ENCODE measurements at places on chromosomes 6 and 20. TPM values are rescaled to one million over a fixed set of nuclear protein-coding genes. Genes with fewer than 3 reads are reported as not detected.

GRCh38 chr6:145483191-145483996, 251.9 kb downstream of the EPM2A start:
- DNase-seq: peak; percentile 87

GRCh38 chr20:60132162-60132826, 174.1 kb downstream of the CDH26 start:
- DNase-seq: no peak

DNA sequence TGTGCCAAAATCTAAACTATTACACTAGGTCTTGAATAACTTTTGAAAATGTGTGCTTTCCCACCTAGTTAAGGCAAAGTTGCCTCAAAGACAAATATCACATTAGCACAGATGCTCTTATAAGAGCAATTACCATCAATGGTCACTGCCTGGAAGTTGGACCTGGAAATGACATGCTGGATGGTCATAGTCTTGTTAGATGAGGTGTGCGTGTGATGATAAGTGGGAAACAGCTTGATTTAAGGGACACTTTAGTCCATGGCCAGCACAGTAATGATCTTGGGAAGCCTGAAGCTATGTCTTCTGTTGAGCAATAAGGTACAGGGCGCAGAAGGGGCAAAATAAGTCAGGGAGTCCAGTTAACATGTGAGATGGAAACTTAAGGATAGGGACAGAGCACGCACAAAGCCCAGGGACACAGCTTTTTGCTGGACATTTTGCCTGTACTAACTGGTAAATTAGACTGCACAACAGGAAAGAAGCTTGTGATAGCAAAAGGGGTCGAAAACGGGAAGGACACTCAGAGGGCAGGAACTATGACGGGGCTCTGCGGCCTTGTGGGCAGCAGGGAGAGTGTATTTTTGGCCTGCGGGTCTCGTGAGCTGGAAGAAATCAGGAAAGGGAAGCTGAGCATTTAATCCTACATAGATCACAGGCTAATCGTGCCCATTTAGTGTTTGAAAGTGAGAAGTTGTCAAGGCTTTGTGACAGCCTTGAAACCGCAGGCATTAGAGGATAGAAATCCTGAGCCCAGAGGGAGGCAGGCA, 66.7 kb upstream of the BMP2 start:
- DNase-seq: no peak

GRCh38 chr20:10090588-10091166, 55.9 kb downstream of the ANKEF1 start:
- DNase-seq: peak; percentile 48

- no peak for DNase-seq
These were observed 211.4 kb downstream of the ARHGAP18 start for GRCh38 chr6:129498541-129498940.

DNA sequence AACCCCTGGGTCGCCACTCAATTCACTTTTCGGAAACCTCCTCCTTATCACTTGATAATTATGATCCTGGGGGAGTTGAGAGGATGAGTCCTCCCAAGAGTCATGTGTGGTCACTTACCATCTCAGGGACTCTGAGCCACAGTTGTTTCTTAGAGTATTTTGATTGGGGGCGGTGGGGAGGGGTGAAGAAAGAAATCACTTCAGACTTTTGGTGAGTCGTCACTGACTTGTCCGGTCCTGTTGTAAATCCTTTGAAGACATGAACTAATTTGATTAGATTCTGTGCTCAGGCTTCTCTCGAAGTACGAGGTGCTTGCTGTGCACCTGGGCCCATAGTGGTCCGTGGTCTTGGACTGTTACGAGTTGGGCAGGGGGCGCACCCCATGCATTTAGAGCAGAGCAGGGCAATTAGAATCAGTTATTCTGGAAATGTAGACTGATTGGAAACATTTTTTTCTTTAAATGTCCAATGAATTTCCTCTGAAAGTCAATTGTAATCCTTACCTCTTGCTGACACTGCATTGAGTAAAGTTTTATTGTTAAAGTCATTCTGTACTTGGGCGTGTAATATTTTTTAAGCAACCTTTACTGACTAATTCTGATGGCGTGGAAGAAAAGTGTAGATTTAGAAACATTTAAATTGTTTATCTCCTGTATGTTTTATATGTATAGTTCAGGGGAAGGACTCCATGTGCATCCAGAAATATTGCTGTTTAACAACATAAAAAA, 173.4 kb downstream of the SLC16A10 start:
- DNase-seq: no peak

The BRD2 gene
- total RNA-seq: 209 TPM

DNA sequence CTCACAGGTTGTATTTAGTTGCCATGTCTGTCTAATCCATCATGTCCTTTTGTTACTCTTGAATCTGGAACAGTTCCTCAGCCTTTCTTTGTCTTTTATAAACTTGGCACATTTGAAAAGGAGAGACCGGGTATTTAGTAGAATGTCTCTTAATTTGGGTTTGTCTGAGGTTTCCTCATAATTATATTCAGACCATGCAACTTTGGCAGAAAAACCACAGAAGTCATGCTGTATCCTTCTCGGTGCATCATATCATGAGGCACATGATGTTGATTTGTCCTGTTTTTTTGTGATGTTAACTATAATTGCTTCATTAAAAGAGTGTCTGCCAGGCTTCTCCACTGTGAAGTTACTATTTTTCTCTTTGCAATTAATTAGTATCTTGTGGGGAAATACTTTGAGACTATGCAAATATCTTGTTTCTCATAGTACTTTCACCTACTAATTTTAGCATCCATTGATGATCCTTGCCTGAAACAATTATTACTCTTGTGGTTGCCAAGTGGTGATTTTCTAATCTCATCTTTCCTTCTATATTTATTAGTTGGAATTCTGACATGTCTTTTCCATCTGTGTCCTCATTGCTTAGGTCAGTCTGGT, 837.3 kb downstream of the DHX35 start:
- DNase-seq: no peak

- no peak for DNase-seq
These were observed 174.7 kb downstream of the OTOR start for GRCh38 chr20:16922834-16923233.

GRCh38 chr6:45949256-45949655, 66.4 kb downstream of the CLIC5 start:
- DNase-seq: no peak

DNA sequence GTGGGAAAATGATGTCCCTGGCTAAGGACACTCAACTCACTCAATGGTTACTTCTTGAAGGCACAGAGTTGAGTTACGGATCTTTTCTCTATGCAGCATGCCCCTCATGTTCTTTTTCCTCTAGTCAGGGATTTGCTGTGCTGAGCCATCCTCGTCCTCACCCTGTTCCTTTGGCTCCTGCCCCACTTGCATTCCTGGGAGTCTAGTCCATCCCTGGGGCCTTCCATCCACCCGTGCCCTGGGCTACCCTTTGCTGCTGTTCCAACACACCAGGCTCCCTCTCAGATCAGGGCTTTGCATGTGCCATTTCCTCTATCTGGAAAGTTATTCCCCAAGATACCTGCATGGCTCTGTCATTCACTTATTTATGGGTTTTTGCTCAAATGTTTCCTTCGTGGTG, 13.3 kb upstream of the KCNG1 start:
- no peak for DNase-seq

The OR2H2 gene
- total RNA-seq: not detected

The UST gene
- total RNA-seq: 0.15 TPM

DNA sequence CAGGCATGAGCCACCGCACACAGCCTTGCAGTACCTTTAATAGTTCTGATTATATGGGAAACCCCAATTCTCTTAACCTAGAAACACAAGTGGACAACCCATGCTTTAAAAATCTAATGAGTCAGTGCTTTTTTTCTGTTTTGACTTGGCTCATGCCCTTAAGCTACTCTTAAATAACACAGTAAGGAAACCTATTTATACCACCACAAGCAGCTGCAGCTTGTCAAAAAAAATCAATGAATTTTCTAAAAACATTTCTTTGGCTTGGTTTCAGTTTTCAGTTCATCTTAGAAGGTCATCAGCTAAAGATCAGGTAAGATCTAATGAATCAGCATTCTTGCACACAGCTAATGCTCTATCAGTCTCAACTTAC, 124.1 kb upstream of the DST start:
- DNase-seq: no peak

- DNase-seq: no peak
These were observed 3.9 kb downstream of the SYTL3 start for GRCh38 chr6:158653577-158654354.
